Mononuclear cell (primary cell): ENCODE measurements at places on chromosomes 12 and 14. TPM values are rescaled to one million over a fixed set of nuclear protein-coding genes. Genes with fewer than 3 reads are reported as not detected.

Gene NINJ2
- total RNA-seq: 8.4 TPM

Gene TMEM229B
- total RNA-seq: 8.2 TPM

Gene NPAS3
- total RNA-seq: not detected

Gene BEGAIN
- total RNA-seq: 0.73 TPM

Gene SLC25A47
- total RNA-seq: 0.10 TPM

Gene SMOC1
- under 0.01 TPM for total RNA-seq

Gene REM2
- total RNA-seq: 2.1 TPM
